ENCODE measurements at places on chromosomes 4 and X. TPM values are rescaled to one million over a fixed set of nuclear protein-coding genes. Genes with fewer than 3 reads are reported as not detected.
A peak's percentile ranks its signal among the peaks of the same experiment; 100 is the strongest.

DNA sequence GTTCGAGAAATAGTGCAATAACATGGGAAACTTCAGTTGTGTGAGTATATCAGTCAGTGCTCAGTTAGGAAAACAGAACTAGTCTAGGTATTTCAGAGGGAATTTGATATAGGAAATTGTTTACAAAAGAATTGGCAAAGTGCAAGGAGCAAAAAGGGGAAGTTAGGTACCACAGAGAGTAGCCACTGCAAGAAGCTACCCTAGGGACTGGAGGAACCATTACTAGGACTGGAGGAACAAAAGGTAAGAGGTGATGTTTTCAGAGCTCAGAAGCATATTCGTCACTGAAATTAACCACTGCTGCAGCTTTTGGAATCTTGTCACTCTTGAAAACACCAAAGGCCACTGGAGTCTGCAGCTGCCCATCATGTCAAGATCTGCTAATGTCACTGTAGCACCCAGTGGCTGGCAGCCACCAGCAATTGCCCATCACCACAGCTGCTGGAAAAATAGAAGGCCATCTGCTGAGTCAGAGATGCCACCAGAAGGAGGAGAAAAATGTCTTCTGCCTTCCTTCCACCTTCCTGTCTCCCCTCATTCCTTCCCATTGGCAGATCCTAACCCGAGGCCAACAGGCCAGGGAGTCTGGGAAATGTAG lies 160.6 kb upstream of the RPS6KA3 start:
- DNase-seq, result no peak

The XAGE3 gene
- not detected for total RNA-seq

DNA sequence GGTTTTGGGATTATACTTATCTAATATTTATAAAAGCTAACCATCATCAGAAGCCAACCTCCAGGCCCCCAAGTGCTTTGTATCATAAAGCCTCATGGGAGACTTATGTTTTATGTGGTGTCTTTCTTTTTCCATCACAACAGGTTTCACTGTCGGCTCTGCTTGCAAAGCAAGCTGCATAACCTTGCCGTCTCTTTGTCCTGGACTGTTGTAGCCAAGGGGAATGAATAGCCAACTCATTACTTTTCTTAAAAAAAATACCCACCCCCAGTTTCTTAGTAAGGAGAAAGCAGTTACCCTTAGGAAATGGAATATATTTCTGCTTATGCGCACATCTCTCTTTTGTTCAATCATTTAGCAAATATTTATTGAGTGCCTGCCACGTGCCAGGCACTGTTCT lies 40.7 kb downstream of the FAM184B start:
- no peak for DNase-seq

DNA sequence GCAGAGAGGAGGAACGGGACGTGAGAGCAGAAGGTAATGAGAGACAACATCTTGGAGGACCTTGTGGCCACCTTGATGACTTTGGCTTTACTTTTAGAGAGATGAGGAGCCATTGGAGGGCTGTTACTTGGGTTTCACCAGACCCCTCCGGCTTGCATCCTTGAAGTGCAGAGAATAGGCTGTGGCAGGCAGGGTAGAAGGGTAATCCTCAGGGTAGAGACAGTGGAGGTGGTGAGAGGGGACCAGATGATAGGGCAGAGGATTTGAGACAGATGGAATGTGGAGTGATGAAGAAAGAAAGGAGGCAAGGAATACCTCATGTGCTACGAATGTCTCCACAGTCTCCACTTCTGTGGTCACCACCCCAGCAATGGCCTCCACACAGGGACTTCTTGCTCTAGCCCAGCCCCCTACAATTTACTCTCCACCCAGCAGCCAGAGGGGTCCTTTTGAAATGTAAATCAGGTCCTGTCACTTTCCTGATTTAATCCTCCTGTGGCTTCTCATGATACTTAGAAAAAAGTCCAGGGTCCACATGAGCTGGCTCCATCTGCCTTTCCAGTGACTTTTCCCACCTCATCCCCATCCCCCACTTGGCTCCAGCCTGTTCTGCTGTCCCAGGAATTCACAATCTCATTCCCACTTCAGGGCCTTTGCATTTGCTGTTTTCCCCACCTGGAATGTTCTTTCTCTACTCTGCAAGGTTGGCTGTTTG lies 115.0 kb downstream of the PJA1 start:
- DNase-seq, result no peak

DNA sequence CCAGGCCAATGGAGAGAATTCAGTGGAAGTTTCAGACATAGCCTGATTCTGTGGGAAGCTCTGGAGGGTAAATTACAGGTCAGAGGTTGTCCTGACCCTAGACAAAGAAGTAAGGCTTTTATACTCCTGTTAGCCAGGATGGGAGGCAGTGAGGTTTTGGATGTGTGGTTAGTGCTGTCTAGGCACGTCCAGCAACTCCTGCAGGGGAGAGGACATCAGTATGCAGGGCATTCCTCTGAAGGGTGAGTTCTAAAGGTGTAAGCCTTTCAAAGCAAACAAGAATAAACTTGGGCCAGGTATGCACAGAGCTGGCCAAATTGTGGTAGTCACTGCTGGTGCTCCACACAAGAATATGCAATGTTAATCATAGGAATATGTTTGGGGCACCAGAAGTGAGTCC lies 562.5 kb downstream of the CCSER1 start:
- no peak for DNase-seq

DNA sequence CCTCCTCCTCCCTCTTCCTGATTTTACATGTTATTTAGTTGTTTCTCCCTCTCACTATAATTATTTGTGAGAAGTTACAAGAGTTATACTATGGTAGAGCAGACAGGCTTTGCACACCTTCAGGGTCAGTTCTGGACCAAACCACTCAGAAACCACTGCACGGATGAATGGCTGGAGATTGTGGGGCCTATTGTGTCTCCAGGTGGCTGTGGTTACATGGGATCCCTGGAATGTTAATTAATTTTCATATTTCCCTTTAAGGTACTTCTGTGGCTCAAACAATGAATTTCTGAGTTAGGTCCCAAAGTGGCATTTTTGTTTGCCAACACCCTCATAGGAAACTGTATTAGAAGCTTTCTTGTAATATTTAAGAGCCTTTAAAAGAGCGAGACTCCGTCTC lies 151.9 kb downstream of the BMPR1B start:
- no peak for DNase-seq

DNA sequence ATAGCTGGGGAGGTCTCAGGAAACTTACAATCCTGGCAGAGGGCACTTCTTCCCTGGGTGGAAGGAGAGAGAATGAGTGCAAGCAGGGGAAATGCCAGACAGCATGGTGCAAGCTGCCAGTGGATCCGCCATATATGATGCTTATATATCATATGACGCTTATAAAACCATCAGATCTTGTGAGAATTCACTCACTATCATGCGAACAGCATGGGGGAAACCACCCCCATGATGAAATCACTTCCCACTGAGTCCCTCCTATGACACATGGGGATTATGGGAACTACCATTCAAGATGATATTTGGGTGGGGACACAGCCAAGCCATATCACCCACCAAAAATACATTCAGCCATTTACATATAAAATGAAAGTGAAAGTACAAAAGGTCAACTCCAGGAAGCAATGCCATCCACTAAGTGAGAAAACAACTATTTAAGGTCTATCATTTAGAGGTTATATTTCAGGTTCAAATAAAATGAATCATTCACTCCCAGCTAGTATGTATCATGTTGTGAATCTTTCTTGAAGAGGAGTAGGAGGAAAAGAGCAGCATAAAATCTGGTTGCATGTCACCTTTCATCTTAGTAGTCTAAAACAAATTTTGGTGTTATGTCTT lies 20.3 kb upstream of the DYNLT3 start:
- DNase-seq, result no peak

DNA sequence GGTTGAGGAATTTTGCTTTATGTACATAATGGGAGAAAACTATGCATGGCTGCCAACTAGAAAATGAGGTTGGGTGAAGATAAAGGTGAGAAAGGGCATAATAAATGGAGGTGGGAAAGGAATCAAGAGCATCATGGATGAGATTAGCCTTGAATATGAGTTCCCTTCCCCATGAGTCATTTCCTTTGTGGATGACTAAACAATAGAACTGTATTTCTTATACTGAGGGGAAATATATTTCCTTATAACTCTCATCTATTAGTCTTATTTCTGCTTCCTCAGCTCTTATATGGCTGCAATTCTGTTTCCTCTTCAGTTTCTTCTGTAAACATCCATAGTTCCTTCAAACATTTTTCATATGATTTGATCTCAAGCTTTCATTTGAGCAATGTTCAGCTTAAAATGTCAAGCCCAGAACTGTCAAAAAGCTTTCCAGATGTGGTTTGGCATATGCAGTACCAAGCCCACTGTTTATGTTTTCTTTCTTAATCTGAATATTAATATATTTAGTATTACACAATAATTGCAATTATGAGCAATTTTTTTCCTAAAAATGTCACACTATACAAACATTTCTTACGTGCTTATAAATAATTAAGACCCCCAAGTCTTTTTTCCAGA lies 100.7 kb upstream of the GRPR start:
- DNase-seq, result no peak

GRCh38 chrX:26286836-26287235 lies 70.9 kb downstream of the MAGEB5 start:
- DNase-seq, result no peak

The TMPRSS11A gene
- not detected for total RNA-seq

The VSIG1 gene
- not detected for total RNA-seq

The RENBP gene
- 11.8 TPM for total RNA-seq

The CFAP47 gene
- total RNA-seq, result 0.75 TPM

DNA sequence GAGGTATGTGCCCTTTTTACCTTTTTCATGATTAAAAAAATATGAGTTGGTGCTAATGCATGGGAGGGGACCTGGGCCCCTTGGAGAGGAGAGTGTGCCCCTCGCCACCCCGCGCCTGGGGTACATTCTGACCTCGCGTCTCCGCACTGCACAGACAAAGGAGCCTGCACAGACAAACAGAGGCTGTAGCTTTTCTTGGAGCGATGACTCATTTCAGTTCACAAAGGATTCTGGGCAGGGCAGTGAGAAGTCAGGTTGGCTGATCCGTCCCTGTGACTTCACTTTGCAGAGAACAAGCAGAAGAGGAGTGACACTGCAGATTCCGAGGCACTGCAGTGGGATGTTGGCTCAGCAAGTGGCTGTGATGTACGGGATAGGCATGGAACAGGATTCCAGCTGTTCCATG lies 82.9 kb downstream of the STOX2 start:
- DNase-seq, result peak; percentile 53

- no peak for DNase-seq
These were observed 63.8 kb downstream of the FAM47B start for GRCh38 chrX:35006361-35006760.

DNA sequence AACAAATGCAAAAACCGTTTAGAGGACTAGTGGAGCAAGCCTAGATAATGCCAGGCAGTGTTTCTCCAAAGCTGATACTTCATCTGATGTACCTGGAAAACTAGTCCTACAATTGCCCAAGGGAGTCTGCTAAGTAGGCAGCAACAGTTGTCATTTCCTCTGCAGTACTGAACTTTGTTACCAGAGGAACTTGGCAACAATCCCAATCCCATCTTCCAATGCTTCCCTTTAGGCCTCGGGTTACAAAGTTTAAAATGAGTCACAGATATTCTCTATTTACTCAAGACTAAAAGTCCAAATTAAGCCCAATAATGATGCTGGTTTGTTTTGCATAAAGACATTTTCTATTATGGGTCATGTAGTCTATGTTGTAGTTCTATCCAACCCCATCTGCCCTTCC lies 120.0 kb upstream of the GLRA2 start:
- DNase-seq, result no peak

The MND1 gene
- total RNA-seq, result 36.1 TPM

The SPACA5 gene
- not detected for total RNA-seq

- no peak for DNase-seq
These were observed 68.4 kb downstream of the GPAT3 start for GRCh38 chr4:83604321-83604720.

DNA sequence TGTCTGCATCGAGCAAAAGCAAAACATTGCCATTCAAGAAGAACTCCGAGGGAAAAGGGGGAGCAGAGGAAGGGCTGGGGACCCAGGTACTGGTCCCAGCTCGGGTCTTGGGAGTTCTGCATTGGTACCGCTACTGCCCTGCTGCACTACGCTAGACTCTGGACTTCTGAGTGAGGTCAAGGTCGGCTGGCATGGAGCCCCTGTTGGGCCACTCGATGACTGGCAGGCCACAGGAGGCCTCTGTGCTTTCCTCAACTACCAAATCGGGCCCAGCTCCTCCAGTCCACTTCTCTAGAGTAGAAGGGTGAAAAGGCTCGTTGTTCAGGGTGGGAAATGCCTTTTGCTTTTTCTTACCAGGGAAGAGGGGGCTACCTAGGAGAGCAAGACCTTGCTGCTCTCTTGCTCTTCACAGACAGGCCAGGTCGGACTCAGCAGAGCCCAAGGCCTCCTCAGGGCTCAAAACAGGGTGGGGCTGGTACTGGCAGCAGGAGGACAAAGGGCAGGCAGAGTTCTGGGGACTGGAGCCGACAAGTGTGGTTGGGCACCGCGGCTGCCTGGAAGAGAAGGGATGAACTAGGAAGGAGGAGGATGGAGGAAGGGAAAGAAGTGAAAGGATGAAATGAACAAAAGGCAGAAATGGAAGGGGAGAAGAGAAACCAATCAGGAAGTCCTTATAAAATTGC lies 8.9 kb upstream of the IRAK1 start:
- no peak for DNase-seq

- no peak for DNase-seq
These were observed 111.8 kb downstream of the TMEM144 start for GRCh38 chr4:158322109-158322508.

The IL2RG gene
- total RNA-seq, result not detected

DNA sequence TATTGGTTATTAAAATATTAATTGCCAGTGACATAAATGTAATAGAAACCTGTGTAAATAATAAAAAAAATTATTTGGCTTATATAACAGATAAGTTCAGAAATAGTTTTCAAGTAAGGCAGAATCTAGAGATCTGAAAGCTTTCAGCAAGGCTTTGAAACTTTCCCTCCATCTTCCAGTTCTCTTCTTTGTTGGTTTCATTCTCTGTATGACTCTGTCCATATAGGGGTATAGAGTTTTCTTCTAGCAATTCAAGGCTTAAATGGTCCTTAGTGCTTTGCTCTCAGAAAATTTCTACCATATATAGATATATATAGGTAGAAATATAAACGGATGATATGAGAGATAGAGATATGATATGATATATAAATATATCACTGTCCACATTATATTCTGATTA lies 160.5 kb upstream of the GABRA2 start:
- DNase-seq, result no peak

GRCh38 chr4:2264481-2265041 lies 2.7 kb upstream of the MXD4 start:
- no peak for DNase-seq

- DNase-seq, result no peak
These were observed 148.8 kb downstream of the NWD2 start for GRCh38 chr4:37393321-37393720.

The NKX3-2 gene
- total RNA-seq, result 4.0 TPM

All from neural crest cell (in vitro differentiated cells).